ENCODE measurements at places on chromosomes 5 and 9. TPM values are rescaled to one million over a fixed set of nuclear protein-coding genes. Genes with fewer than 3 reads are reported as not detected.
A peak's percentile ranks its signal among the peaks of the same experiment; 100 is the strongest.

DNA sequence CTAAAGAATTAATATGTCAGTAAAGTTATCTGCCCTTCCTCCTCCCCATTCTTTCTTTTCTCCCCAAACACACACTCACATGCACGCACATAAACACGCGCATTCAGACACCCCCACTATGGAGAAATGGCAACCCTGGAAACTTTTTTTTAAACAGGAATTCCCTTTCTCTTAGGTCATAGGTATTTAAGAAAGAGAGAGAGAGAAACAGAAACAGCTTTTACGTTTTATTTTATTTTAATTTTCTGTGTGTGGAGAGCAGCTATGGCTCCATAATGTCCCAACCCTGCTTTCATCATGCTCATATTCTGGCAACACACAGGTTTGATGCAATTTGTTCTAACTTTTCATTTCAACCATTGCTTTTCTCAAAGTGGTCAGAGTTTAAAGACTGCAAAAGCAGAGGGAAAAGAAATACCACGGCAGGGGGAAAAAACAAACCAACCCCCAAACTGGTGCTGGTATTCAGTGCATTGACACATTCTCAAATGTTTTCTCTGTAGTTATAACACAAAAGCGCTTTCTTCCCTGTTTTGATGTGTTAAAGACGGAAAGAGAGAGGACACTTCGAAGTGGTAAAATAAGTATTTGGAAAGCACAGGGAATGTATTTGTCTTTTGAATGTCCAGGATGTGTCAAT lies 126.0 kb upstream of the TMEM161B start:
- no peak for DNase-seq
- H3K36me3 ChIP-seq = no peaks in the 10 kb centered on the region
- H3K4me1 ChIP-seq = no peaks in the 10 kb centered on the region
- no peaks in the 10 kb centered on the region for H3K27me3 ChIP-seq
- no peak overlapping the region for H3K27ac ChIP-seq

GRCh38 chr9:114110180-114110579 lies 11.1 kb upstream of the KIF12 start:
- H3K27ac ChIP-seq = no peak overlapping the region
- DNase-seq = no peak
- H3K36me3 ChIP-seq = no peaks in the 10 kb centered on the region
- peaks cover 4% of the 10 kb centered on the region for H3K4me1 ChIP-seq
- H3K4me3 ChIP-seq = no peak overlapping the region

GRCh38 chr5:62287237-62287636 lies 18.8 kb upstream of the KIF2A start:
- no peaks in the 10 kb centered on the region for H3K27me3 ChIP-seq
- no peaks in the 10 kb centered on the region for H3K4me1 ChIP-seq
- no peak overlapping the region for H3K4me3 ChIP-seq
- H3K27ac ChIP-seq = no peak overlapping the region
- no peak for DNase-seq
- H3K36me3 ChIP-seq = no peaks in the 10 kb centered on the region

- DNase-seq = no peak
- H3K27ac ChIP-seq = no peak overlapping the region
- no peaks in the 10 kb centered on the region for H3K27me3 ChIP-seq
- H3K4me3 ChIP-seq = no peak overlapping the region
- H3K4me1 ChIP-seq = no peaks in the 10 kb centered on the region
Measured at GRCh38 chr5:135264451-135265440, 134.3 kb downstream of the MACROH2A1 start.

GRCh38 chr5:41433552-41434181 lies 76.7 kb downstream of the PLCXD3 start:
- DNase-seq = no peak
- no peak overlapping the region for H3K4me3 ChIP-seq
- no peaks in the 10 kb centered on the region for H3K27me3 ChIP-seq
- no peak overlapping the region for H3K27ac ChIP-seq

DNA sequence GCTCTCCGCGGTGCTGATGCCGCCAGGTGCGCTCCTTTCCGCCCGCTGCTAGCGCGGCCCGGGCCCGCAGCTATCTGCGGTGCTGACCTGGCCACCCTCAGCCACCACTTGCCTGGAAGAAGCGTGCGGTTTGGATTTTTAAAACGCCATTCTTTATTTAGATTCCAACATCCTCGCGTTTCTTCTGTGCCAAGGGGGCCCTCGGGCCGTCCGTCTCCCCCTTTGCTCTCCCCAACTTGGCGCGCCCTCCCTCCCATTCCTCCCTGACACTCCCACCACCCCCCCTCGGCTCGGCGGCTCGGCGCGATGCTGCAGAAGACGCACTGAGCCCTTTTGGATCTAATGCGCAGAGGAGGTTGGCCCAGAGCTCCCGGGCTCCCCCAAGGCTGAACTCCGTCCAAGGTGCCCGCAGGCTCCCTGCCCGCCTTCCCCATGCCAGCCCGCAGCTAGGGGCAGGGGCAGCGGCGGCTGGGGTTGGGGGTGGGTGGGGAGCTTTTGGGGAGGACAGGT lies at the start of gene BARHL1:
BARHL1 (plus strand) TSS at position 331 of the 510 bp plus-strand sequence. CDS start 192 bp downstream, outside the sequence.
- DNase-seq = no peak
- peak within 1 kb of the TSS; percentile 28 for H3K4me3 ChIP-seq
- no peaks in the 10 kb centered on the region for H3K36me3 ChIP-seq
- H3K27me3 ChIP-seq = peaks cover 97% of the 10 kb centered on the region

DNA sequence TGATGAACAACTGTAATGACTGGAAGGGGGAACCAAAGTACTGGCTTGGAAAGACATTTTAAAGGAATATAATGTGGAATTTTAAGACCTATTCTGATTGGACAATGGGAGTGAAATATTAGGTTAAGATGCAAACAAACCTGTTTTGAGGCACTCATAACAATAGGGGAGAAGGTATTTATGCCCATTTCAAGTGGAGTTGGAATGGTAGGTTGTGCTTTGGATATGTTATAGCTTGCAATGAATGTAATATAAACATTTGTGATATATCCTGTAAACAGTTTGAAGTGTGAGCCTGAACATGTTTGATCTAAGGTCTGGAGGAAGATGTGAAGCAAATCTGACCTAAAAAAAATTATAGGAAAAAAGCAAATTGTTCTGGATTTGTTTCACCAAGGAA lies 129.6 kb upstream of the GRHPR start:
- no peaks in the 10 kb centered on the region for H3K27me3 ChIP-seq
- no peak for DNase-seq
- H3K36me3 ChIP-seq = no peaks in the 10 kb centered on the region
- no peak overlapping the region for H3K27ac ChIP-seq
- H3K4me1 ChIP-seq = no peaks in the 10 kb centered on the region

GRCh38 chr9:113381909-113382411 lies 5.2 kb upstream of the HDHD3 start:
- H3K27me3 ChIP-seq = no peaks in the 10 kb centered on the region
- H3K27ac ChIP-seq = peak overlapping the region; percentile 51
- no peak overlapping the region for H3K4me3 ChIP-seq
- no peaks in the 10 kb centered on the region for H3K4me1 ChIP-seq
- H3K36me3 ChIP-seq = peaks cover 4% of the 10 kb centered on the region

GRCh38 chr5:106290841-106291240 lies 1379.9 kb downstream of the EFNA5 start:
- H3K27me3 ChIP-seq = no peaks in the 10 kb centered on the region
- no peak for DNase-seq
- H3K27ac ChIP-seq = no peak overlapping the region

GRCh38 chr9:123825342-123826060 lies 104.4 kb downstream of the DENND1A start:
- no peaks in the 10 kb centered on the region for H3K36me3 ChIP-seq
- H3K27me3 ChIP-seq = no peaks in the 10 kb centered on the region
- no peak overlapping the region for H3K4me3 ChIP-seq

- H3K4me1 ChIP-seq = no peaks in the 10 kb centered on the region
- no peaks in the 10 kb centered on the region for H3K27me3 ChIP-seq
- H3K27ac ChIP-seq = no peak overlapping the region
- no peak for DNase-seq
- no peak overlapping the region for H3K4me3 ChIP-seq
Measured at GRCh38 chr5:65120371-65120967, 351.7 kb downstream of the CWC27 start.

GRCh38 chr9:114282507-114282906 lies 40.4 kb upstream of the ORM1 start:
- H3K4me1 ChIP-seq = no peaks in the 10 kb centered on the region
- no peak for DNase-seq
- H3K36me3 ChIP-seq = no peaks in the 10 kb centered on the region
- no peak overlapping the region for H3K4me3 ChIP-seq
- H3K27ac ChIP-seq = no peak overlapping the region

DNA sequence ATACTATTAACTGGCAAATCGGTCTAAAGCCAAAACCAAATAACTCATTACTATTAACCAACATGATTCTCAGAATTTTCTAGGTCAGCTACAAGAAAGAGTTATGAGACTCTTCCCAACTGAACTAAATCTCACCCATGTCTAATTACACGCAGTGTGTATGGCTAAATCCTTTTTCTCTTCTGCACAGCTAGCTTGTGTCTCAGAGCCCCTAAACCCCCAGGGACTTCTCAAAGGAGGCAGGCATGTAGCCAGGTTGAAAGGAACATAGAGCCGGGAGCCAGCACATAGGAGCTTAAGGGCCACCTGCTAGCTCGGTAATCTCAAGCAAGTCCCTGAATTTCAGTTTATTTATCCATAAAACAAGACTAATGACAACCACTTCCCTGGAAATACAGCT lies 2.2 kb upstream of the GZMK start:
- no peaks in the 10 kb centered on the region for H3K4me1 ChIP-seq
- no peaks in the 10 kb centered on the region for H3K36me3 ChIP-seq
- no peaks in the 10 kb centered on the region for H3K27me3 ChIP-seq
- H3K4me3 ChIP-seq = no peak overlapping the region
- H3K27ac ChIP-seq = no peak overlapping the region

DNA sequence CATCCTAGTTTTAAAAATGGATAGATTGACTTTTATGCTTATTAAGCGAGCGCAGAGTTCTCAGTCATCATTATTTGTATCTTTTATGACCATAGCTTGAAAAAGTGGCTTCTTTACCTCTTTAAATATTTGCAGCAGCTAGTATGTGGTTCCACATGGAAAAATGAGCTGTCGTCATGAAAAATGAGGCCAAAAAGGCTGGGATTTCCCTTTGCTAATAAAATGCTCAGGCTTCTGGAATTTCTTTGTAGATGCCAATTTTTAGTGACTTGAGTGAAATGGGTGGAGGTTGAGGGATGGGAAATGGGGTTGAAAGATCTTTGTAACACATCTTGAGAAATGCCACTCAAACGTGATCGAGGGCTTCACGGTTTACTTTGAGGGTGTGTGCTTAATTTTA lies 35.2 kb downstream of the RAI14 start:
- no peaks in the 10 kb centered on the region for H3K27me3 ChIP-seq
- H3K4me1 ChIP-seq = peaks cover 32% of the 10 kb centered on the region
- DNase-seq = no peak
- no peak overlapping the region for H3K27ac ChIP-seq
- no peaks in the 10 kb centered on the region for H3K36me3 ChIP-seq
- no peak overlapping the region for H3K4me3 ChIP-seq

Gene RGP1
- 34.6 TPM for total RNA-seq

Gene PCDHGC3
- total RNA-seq = 109 TPM

Gene CFAP157
- total RNA-seq = 0.29 TPM

Gene PCDHGB4
- total RNA-seq = 4.2 TPM

Gene GLRA1
- not detected for total RNA-seq

Gene BARX1
- total RNA-seq = not detected

Gene F2RL1
- 8.0 TPM for total RNA-seq
